ENCODE measurements at places on chromosomes 3 and 15.
A peak's percentile ranks its signal among the peaks of the same experiment; 100 is the strongest.

DNA sequence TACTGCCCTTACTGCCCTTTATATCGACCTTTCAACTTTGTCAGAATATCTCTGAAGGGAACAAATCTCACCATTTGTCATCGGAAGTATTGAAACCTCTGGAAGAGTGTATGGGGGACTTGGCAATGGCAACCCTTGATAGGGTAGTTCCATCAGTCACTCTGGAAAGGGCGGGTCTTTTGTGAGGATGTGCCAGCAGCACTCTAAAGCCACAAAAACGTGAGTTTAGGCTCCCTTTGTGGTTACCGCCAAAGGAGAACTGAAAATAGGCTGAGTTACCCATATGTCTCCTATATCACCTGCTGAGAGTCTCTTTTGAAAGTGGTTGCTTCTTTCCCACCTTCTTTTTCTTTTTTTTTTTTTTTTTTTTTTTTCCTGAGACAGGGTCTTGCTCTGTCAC lies 296.8 kb upstream of the CHRM5 start:
- DNase-seq, result no peak

DNA sequence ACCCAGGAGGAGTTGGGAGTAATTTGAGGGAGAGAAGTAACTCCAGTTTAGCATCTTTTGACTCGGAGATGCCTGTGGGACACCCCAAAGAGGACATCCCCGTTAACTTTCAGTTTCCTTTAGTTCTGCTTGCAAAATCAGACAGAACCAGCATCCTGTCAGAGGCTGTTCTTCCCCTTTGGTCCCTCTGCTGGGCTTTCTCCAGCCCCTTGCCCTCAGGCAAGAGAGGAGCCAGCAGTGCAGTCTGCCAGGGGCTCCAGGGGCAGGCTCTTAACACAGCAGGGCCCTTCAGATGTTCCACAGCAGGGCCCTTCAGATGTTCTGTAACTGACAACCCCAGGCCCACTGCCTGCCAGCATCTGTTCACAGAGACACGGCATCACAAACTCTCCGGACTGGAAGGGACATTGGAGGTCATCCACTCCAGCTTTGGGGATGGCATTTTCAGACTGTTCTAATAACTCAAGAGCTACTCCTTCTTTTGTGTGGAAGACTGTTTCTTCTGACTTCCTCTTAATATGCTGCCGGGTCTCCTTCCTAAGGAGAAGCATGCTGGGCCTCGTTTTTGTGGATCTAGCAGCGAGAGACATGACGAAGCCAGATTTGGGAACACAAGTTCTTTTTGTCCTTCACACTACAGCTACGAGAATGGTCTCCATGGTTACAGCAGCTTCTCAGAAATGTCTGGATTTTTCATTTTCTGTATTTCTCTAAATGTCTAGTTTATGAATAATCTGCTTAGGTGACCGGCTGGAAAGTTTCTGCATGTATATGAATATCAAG lies 51.9 kb downstream of the KY start:
- no peak for DNase-seq

DNA sequence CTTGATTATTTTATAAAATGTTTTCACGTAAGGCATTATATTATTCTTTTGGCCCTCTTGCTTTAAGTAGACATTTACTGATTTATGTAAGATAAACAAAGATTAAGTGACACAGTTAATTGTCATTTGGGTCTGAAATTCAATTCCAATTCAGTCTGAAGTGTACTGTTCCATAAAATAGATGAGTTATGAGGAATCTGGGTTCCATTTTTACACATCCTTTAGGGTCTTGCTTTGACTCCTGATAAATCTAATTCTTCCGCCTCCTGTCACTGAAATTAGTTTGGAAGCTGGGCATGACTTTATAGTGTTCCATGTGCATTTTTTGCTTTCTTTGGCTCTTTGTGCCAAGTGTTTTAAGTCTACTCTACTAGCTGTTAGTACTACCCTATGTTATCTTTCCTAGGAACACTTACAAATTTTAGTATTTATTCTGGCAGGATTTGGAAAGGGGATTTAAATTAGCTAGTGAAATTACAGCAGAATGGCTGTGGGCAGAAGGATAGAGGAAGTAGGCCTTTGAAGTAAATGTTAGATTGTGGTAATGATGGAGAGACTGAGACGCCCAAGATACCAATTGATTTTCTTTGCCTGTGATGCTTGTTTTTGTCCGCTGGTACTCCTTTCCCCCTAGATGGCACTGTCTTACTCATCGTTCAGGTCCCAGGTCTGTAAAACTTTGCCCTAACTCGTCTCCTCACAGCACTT lies 14.3 kb downstream of the ARL8B start:
- no peak for DNase-seq

- no peak for DNase-seq
Observed at GRCh38 chr15:64503640-64504039, 43.3 kb downstream of the ZNF609 start.

DNA sequence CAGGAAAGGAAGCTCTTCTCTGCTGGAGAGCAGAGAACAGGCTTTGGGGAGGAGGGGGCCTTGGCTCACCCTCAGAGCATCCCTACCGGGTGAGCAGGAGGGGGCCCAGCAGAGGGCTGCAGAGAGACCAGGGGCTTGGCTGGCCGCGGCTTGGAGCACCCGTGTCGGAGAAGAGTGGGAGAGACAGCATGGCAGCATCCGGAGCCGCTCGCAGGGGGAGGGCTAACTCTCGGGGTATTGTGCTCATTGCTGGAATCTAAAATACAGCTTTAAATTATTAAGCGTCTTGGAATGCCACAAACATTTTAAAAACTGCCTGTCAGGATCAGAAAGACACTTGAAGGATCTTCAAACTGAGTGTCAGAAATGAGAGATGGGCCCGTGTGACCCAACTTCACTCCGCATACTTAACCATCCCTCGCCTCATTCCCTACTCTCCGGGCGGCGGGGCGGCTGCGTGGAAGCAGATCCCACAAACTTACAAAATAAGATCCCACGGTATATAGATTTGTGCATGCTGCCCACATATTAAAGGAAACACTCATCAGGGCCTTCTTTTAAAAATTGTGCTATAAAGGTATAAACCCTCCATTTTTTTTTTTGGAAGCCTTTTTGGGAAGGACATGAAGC lies 53.9 kb downstream of the EIF4E3 start:
- no peak for DNase-seq

DNA sequence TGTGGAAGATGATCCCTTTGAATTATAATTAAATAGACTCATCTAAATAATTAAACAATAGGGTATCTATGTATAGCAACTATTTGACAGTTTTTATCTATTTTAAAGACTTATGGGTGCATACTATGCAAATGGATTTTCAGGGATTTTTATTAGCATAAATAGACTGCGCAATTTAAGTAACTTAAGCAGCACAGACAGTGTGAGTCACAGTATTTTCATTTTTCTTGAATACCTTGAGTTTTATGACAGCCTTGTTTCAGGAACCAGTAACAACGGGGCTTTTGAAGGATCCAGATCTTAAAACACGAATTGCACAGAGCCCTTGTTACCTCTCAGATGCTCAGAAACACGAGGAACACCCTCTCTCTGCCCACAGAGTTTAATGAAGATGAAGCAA lies 175.5 kb upstream of the CD96 start:
- DNase-seq, result no peak

GRCh38 chr3:58006661-58007060 lies 1.6 kb upstream of the FLNB start:
- no peak for DNase-seq

GRCh38 chr3:14508966-14509795 lies 31.0 kb downstream of the GRIP2 start:
- DNase-seq, result no peak

- DNase-seq, result no peak
Observed at GRCh38 chr15:38216763-38217162, 35.9 kb upstream of the SPRED1 start.

DNA sequence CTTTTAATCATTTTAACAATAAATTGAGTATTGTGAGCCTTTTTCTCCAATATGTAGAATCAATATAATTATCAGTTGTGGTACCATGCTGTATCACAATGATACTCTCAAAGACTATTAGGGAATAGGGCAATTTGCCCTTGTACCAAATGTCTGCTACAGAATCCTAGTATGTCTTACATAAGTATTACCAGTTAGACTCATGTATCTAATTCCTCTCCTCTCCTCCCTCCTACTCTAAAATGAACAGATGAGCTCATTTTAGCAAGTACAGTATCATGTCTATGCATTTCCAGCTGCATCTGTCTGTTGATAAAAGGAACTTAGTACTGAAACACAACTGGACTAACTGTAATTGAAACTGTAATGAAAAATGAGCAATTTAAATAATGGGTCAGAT lies 124.3 kb upstream of the ATP11B start:
- no peak for DNase-seq

DNA sequence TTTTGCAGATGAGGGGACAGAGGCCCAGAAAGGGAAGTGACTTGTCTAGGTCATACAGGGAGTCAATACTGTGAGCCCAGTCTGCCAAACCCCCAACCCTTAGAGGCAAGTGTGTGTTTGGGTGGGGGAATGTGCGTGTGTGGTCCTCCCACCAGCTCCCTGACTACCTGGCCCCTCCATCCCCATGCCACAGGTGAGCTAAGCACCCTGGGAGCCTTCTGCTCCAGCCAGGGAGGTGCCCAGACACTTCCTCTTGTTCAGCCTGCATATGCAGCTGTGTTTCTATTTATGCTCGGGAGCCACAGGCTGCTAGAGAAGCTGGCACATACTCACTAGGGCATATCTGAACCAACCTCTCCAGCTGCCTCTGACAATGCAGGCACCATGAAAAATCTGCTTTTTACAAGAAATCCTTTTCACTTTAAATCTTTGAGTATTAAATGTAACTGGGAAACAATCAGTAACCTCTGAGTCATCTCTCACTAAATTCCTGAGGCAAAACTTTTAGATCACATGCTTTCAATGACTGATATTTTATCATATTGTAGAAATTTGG lies 20.7 kb downstream of the TBC1D2B start:
- DNase-seq, result no peak

DNA sequence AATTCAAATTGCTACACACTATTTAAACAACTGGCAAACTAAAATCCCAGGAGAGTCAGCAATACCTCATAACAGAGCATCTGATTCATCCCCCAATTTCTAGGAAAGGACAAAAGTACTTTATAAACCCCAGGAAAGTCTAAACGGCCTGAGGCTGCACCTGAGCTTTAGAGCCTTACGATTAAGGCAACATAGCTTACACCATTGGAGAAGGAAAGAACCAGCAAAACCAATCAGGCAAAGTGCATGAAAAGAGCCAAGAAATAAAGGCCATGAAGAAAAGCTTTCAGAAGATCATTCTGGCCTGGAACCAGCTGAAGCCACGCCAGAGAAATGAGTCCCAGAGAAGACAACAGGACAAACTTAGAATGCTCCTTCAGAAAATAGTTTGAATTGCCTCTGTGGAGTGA lies 48.1 kb downstream of the PTPN9 start:
- DNase-seq, result peak; percentile 39

DNA sequence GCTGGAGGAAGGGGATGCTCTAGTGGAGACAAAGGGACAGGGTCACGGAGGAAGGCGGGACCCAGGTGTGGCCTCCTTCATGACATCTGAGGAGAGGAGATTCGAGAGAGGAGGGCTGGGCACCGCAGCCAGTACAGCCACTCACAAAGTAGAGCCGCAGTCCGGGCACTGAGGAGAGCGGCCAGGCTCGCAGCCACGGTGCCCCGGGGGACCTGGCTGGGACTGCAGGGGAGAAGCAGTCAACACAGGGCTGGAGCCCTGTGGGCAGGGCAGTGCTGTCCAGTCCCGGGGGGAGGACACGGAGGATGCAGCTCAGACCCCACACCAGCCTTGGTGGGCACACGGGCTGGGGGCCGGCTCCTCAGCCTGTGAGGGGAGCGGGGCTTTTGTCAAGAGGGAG lies 40.3 kb downstream of the HMCES start:
- DNase-seq, result no peak

GRCh38 chr3:42451546-42452230 lies 41.3 kb upstream of the LYZL4 start:
- DNase-seq, result no peak

DNA sequence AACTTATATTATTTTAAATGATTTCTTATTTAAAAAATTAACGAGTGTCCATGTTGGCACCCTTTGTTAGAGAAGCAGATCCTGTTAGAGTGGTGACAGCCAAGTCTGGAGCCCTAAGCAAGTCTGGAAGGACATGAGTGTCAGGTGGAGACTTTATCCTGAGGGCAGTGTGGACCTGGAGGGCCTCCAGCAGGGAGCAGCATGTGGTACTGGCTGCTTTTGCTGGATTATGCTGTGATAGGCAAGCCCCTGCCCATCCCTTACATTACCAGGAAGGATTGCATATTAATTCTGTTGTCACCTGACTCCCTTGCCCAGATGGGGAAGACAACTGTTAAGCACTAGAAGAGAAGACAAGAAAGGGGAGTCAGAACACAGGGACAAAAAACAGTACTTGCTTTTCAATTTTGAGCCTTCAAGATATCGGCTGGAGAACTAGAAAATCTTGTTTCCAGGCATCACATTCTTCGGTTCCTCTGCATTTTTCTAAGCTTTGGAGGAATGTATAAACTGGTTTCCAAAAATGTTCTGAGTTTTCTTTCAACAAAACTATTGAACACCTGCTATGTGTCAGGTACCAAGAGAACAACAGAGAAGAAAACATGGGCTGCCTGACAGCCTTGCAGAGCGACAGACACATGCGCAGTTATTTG lies 22.7 kb downstream of the ZNF860 start:
- DNase-seq, result no peak

DNA sequence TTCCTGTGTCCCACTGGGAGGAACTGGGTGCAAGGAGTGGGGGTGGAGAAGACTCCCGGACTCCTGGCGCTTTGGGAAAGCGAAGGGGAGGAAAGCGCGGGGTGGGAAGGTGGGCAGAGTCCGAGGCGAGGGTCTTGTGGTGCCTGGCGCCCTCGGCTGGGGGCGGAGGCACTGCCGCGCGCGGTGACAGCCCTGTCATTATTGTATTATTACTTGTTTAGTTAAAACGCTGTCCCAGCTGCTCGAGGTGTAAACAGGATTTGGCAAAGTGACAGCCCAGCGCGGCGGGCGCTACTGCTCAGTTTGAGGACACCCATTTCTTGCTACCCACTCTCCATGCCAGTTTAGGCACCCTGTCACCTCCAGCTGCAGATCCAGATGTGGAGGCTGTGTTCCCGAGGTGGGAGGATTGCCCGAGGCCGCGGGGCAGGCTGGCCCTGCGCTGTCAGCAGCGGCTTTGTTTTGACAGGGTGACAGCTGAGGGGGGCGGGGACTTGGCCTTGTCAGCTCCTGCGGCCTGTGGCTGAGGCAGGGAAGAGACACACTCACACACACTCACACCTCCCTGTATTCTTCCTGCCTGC lies 1.0 kb downstream of the KAT2B start:
- DNase-seq, result no peak

DNA sequence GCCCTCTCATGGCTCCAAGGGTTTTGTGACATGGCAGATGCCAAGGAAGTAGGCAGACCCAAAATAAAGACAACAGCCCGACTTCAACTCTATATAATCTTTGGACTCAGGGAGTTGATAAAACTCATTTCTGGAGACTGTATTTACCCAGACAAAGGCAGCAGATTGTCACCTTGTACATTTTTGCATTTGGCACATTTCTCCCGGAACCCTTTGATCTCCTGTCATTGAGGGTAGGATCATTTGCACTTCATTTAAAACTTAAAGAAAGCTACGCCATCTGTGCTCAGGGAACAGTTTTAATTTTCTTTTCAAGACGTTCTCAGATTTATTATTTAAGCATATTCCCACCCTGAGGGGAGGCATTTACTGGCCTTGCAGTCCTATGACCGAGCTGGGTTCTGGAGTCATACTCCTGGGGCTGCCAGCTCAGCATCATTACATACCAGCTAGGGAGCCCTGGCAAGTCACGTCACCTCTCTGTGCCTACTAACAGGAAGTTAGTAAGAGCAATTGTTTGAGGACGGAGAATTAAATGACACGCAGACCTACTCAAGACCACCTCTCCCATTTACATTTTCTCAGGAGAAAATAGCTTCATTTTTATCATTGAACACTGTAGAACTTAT lies 5.9 kb downstream of the CDCP1 start:
- no peak for DNase-seq

GRCh38 chr3:30622790-30623189 lies 16.4 kb downstream of the TGFBR2 start:
- DNase-seq, result no peak
